ENCODE measurements at places on chromosomes 11 and 22. TPM values are rescaled to one million over a fixed set of nuclear protein-coding genes. Genes with fewer than 3 reads are reported as not detected.

Gene KCNJ5
- total RNA-seq = not detected

Gene INS
- total RNA-seq = not detected

Gene HEPN1
- not detected for total RNA-seq

Gene SIK3
- total RNA-seq = 36.5 TPM

Gene RASGRP2
- total RNA-seq = not detected

DNA sequence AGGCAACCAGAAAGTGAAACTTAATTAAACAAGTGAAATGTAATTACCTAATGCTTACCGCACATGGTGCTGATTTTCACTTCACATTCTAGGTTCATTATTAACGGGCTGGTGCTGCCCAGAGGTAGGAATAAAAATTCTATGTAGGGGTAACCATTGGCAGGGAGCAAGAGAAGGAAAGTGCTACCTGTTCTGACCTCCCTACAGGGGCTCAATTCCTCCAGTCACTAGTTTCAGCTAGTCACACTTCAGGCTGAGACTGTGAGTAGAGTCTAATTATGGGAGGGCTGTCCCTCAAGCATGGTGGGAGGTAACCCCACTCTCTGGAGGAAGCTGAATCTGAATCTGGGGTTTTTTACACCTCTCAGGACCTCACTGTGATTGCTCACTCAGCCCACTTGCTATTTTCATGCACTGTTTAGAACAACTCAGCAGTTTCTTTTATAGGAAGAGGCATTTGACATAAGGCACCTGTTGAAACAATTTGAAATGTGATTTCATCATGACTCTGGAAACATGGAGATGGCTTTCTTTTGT lies 75.4 kb downstream of the MAML2 start:
- H3K36me3 ChIP-seq = peaks cover 19% of the 10 kb centered on the region
- H3K27ac ChIP-seq = peak overlapping the region; percentile 96
- H3K4me1 ChIP-seq = peaks cover 30% of the 10 kb centered on the region
- H3K4me3 ChIP-seq = no peak overlapping the region
- no peak for DNase-seq

DNA sequence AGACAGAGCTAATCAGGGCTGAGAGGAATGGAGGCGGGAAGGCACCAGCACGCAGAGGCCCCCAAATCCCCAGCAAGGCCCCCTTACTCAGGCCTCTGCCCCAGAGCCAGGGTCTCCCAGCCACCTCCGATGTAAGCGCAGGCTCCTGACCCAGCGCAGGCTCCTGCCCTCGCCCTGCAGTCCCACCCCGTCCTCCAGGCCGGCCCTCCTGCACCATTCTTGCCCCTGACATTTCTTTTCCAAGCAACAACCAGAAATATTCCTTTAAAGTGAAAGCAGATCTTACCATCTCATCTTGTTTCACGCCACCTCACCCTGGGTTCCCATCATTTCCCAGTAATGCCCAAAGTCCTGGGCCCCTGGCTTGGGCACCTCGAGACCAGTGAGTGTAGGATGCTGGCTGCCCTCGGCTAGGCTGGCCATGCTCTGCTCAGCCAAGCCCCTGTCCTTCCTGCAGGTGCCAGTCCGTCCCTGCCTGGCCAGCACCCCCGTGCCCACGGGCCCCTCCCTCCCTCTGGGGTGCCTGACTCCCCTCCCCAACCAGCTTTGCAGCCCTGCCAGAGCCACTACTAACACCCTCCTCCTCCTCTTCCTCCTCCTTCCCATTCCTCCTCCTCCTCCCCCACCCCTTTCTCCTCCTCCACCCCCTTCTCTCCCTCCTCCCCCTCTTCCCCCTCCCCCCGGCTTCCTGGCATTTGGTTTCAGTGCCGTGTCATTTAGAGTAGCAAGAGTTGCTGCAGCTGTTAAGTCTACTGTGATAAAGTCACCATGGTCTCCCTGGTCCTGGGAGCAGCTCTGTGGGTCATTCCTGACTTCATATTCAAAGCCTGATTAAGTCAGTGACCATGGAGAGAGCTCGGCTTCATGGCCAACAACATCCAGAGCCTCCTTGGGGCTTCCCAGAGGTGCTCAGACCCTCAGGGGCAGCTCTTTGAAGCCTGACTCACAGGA lies 78.7 kb downstream of the PIWIL3 start:
- DNase-seq = no peak
- no peaks in the 10 kb centered on the region for H3K36me3 ChIP-seq
- H3K27ac ChIP-seq = no peak overlapping the region
- peaks cover 47% of the 10 kb centered on the region for H3K27me3 ChIP-seq
- H3K4me1 ChIP-seq = no peaks in the 10 kb centered on the region
- H3K4me3 ChIP-seq = no peak overlapping the region

DNA sequence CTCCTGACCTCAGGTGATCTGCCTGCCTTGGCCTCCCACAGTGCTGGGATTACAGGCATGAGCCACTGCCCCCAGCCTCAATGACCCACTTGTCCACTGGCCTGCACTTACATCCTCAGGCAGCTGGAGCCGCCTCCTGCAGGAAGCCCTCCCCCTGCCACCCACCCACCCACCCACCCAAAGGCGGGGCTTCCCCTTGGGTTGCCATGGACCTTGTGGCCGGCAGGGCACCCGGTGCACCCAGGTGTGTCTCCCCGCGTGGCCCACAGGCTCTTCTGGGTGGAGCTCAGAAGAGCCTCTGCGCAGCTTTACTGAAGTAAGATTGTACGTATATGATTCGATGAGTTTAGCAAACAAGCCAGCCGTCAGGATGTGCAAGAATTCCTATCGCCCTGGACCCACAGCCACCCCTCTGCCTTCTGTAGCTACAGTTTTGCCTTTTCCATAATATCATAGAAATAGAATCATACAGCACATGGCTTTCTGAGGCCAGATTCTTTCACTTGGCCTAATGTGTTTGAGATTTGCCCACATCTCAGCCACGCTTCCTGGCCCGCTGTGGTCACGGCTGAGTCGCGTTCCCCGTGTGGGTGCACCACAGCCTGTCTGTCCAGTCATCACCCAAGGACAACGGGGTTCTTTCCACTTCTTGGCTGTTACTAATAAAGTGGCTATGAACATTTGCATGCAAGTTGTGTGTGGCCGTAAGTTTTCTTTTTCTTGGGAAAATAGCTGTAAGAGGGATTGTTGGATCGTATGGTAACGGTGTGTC lies 5.3 kb upstream of the BRSK2 start:
- no peak overlapping the region for H3K27ac ChIP-seq
- no peak overlapping the region for H3K4me3 ChIP-seq
- H3K4me1 ChIP-seq = no peaks in the 10 kb centered on the region
- DNase-seq = no peak
- peaks cover 6% of the 10 kb centered on the region for H3K36me3 ChIP-seq

- no peak overlapping the region for H3K27ac ChIP-seq
- H3K4me1 ChIP-seq = peaks cover 7% of the 10 kb centered on the region
- H3K4me3 ChIP-seq = peak overlapping the region; percentile 92
- peaks cover 6% of the 10 kb centered on the region for H3K36me3 ChIP-seq
Observed at GRCh38 chr11:12376259-12377081, 901 bp upstream of the PARVA start.

All from MCF 10A (cell line).